ENCODE measurements at places on chromosomes 13 and 19.

- no peak for DNase-seq
These were observed 240.9 kb downstream of the LIG4 start for GRCh38 chr13:107974409-107974808.

- DNase-seq: no peak
These were observed 25.1 kb downstream of the BTBD2 start for GRCh38 chr19:1990230-1991017.

DNA sequence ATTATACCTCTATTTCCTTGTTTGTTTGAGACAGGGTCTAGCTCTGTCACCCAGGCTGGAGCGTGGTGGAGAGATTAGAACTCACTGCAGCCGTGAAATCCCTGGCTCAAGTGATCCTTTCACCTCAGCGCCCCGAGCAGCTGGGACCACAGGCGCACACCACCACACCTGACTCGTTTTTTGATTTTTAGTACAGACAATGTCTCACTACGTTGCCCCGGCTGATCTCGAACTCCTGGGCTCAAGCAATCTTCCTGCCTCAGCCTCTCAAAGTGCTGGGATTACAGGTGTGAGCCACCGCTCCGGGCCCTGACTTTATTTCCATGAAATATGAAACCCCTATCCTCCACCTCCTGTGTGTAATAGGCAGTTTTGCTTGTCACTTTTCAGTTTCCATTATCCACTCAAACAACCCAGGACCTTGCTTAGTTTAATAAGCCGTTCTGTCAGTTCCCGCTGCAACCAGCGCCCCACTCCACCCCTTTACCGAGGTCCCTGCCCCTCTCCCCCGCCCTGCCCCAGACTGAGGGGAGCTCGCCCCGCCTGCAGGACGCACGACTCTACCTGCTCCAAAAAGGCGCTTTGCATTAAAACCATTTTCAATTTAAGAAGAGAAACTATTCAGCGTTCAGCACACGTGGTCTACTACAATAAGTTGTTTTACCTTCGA, 16.9 kb downstream of the ZNF816 start:
- DNase-seq: no peak

DNA sequence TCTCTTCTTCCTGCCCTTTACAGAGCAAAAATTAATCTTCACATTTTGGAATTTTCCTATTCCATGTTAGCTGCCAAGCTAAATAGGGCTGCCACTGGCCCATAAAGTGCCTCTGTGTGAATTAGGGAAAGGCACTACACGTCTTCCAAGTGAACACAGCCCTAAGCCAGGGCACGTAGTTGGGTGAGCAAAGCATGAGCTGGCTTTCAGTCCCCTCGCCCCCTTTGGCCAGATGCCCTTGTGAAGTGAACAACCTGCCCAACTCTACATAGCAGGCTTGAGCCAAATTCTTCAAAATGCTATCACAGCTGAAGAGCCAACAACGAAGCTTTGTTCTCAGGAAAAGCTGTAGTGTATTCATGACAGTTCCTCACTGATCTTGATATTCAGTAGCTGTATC, 213.1 kb downstream of the OXGR1 start:
- no peak for DNase-seq

DNA sequence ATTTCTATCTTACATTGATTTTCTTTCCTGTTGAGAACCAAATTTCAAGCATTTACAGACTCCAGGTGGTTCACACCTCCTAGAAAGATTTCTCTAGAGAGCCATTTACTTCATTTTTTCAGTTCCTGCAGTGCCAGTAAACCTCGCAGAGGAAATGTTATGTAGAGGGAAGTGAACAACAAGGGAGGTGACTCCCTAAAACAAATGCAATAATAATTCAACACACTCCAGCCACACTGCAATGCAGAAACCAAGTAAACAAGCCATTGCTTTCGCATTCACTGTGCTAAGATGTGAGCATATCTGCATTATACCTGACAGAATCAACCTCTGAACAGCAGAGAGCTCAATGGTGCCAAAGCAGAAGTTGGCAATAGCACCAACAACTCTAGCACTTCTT, 215.1 kb downstream of the RBM26 start:
- DNase-seq: no peak

DNA sequence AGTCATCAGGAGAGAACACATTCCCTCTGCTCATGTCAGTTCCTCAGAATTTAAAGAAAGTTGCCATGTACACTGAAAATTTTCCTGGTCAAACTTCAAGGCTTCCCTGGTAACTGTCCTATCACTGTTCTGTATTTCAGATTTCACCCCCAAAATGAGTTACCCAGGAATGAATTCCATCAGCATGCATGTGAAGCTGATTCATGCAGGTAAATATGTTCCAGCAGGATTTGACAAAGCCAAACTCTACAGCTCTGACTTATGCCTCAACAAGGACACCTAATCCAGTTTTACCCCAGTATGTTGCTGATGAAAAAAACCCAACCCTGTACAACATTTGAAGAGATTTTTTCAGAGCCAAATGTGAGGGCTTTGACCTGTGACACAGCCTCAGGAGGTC, 21.5 kb downstream of the LIG4 start:
- DNase-seq: no peak

GRCh38 chr13:110017379-110017778, 231.0 kb upstream of the IRS2 start:
- no peak for DNase-seq

DNA sequence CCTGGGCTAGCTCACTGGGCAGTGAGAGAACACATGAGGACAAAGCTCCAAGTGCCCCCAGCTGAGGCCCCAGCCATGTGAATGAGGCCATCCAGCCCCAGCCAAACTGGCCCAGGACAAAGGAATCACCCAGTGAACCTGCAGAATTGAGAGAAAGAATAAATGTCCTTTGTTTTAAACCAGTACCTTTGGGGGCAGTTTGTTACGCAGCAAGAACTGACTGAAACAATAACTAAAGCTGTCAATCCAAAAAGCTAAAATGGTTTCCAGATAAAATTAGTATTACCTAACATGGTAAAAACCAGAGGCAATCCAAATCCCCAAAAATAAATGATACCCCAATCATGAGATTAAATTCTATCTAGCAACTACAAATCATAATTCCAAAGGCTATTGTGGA, 69.6 kb downstream of the ZNF557 start:
- no peak for DNase-seq

DNA sequence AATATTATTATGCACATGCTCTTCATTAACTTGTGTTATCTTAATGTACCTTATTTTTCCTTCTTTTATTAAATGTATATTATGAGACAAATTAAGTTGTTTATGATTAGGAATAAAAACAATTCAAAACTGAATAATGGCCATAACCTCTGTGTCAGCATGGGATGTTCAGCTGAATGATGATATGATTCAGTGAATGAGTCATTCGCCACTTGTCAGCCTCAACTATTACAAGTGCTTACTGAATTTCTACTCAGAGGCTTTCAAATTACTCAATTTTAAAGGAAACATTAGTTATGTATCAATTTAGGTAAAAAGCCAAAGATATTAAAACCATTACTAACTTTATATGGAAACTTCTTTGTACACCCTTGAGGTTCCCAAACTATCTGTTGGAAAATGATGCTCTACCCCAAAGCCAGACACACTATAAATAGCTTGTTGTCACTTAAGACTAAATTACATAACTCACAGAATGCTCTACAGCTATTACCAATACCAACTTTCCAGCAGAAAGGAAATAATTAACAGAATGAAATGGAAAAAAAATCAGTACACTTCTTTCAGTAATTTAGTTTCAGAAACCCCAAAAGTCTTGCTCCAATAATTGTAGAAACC, 14.4 kb downstream of the LIG4 start:
- no peak for DNase-seq
